ENCODE measurements at places on chromosomes 13 and 19.

GRCh38 chr19:31113293-31113692 lies 235.9 kb downstream of the TSHZ3 start:
- DNase-seq = no peak

- no peak for DNase-seq
These were observed 491.0 kb downstream of the SLITRK5 start for GRCh38 chr13:88162076-88162702.

- peak; percentile 98 for DNase-seq
These were observed at the start of gene ERCC2 for GRCh38 chr19:45370410-45371204. TSS of gene ERCC2 (minus strand) at chr19:45370573. CDS start at chr19:45370540, 33 bp downstream.

DNA sequence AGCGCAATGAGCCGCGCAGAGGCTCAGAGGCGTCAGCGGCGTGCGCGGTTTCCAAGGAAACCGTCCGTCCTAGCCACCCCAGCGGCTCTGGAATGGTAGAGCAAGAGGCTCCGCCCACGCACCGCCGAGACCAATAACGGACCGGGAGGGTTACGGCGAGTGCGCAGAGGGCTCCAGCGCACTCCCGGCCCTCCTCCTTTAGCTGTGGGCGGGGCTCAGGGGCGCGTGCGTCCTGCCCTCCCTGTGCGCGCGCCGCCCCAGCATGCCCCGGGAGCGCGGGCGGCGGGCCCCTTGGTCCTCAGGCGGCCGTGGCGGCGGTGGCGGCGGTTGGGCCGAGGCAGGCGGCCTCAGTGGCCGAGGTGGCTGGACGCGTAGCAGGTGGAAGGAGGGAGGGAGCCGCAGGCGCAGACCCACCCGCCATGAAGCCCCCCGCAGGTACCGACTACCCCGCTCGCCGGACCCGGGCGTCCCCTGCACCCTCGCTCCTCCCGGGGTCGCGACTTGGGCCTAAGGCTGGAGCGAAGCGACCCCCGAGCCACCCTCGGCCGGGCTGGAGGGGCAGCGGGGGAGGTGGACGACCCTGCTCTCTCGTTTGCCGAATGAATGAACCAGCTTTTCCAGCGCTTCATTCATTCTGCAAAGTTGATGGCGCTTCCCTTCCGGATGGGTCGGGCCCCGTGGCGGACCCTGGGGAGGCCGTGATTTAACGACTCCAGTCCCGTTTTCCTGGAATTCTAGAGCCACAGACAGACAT lies at the start of gene THOP1:
THOP1 (plus strand) TSS at position 260 of the 754 bp plus-strand sequence; CDS start at position 420, 160 bp downstream.
- peak; percentile 99 for DNase-seq

DNA sequence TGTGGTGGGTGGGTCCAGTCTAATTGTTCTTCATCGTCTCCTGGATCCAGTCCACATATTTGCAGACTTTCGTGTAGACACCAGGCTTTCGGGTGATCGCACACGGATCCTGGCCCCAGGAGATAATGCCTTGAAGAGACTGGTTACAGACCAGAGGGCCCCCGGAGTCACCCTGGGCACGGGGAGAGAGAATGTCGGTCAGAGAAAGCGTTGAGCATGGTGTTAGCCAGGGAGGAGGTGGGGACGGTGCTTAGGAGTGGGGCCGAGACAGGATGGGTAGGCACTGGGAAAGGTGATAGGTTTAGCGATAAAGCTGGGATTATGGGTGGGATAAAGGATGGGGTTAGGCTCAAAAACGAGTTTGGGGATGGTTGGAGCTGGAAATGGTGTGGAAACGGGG lies 3.0 kb upstream of the KLK10 start:
- no peak for DNase-seq

Data from NCI-H2171 (cell line).